ENCODE measurements at places on chromosomes 6 and 20.

DNA sequence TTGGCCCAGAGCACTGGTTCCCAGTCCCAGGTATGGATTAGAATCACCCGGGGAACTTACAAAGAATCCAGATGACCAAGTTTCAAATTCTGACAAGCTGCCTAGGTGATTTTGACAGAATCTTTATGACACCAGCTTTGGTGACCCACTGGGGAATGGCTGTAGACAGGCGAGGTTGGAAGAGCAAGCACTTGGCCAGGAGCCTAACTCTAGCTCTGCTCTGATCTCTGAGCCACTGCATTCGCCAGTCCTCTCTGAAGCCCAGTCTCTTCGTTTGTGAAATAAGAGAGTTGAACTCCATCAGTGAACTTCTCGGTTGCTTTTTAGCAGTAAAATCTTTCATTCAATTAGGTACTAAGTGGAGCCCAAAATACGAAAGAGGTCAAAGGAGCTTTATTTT is 161.2 kb downstream of the VEGFA start:
- no peaks in the 10 kb centered on the region for H3K27me3 ChIP-seq
- no peak for DNase-seq
- no peak overlapping the region for H3K4me3 ChIP-seq
- H3K4me1 ChIP-seq = peaks cover 22% of the 10 kb centered on the region
- H3K36me3 ChIP-seq = no peaks in the 10 kb centered on the region
- H3K27ac ChIP-seq = no peak overlapping the region

DNA sequence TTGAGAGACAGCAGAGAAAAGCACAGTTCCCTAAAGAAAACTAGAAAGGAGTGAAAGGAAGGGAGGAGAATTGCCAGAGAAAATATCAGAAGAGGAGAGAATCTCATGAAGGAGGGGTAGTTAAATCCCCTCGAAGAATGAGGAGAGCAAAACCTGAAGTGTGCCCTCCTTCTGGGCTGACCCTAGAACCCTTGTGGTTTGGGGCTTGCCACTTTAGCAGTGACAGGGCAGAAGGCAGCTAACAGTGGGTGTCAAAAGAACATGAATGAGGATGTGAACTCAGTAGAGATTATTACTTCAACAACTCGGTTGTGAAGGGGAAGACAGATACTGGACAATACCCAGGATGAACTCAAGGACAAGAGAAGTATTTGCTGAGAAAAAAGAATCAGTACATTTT is 73.6 kb downstream of the RALGAPA2 start:
- peaks cover 39% of the 10 kb centered on the region for H3K36me3 ChIP-seq
- H3K27me3 ChIP-seq = no peaks in the 10 kb centered on the region
- H3K4me3 ChIP-seq = no peak overlapping the region

GRCh38 chr6:151113641-151114040 is 126.1 kb upstream of the AKAP12 start:
- peaks cover 5% of the 10 kb centered on the region for H3K4me1 ChIP-seq
- peaks cover 4% of the 10 kb centered on the region for H3K27me3 ChIP-seq
- H3K36me3 ChIP-seq = no peaks in the 10 kb centered on the region
- H3K27ac ChIP-seq = no peak overlapping the region

DNA sequence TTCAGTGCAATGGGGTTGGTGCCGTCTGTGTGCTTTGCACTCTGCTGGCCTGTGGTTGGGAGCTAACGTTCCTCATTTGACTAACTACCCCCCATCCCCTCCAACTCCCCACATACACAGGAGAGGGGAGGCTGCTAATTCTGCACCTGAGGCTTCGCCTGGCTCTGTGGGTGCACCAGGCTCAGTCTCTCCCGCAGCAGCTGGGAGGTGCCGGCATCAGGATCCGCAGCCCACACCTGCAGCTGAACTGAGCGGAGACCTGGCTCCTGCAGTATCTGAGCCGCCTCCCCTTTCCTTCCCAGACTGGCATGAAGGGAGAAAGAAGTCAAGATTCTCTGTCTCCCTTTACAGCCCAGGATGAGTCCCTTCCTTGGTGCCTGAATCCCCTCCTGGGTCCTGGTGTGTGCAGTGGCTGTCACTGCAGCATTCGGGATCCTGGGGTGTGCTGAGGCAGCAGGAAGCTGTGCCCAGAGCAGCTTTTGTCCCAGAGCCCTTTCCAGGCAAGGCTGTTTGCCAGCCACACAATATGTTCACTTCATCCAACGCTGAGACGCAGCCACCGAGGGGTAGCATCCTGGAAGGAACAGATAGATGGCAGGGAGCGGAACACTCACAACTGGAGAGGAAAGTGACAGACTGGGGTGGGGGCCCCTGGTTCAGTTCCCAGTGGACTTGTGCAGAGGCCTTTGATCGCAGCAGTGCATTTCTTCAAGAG is 70.2 kb downstream of the CDH4 start:
- no peaks in the 10 kb centered on the region for H3K36me3 ChIP-seq
- H3K4me3 ChIP-seq = no peak overlapping the region
- no peak for DNase-seq
- no peak overlapping the region for H3K27ac ChIP-seq
- H3K27me3 ChIP-seq = no peaks in the 10 kb centered on the region
- H3K4me1 ChIP-seq = no peaks in the 10 kb centered on the region

- no peak overlapping the region for H3K27ac ChIP-seq
- no peaks in the 10 kb centered on the region for H3K27me3 ChIP-seq
- DNase-seq = no peak
Observed at GRCh38 chr6:165091121-165091785, 218.2 kb downstream of the C6orf118 start.

- no peaks in the 10 kb centered on the region for H3K36me3 ChIP-seq
- H3K27me3 ChIP-seq = peaks cover 2% of the 10 kb centered on the region
- H3K4me1 ChIP-seq = peaks cover 1% of the 10 kb centered on the region
- DNase-seq = no peak
- no peak overlapping the region for H3K4me3 ChIP-seq
Observed at GRCh38 chr20:54340667-54341081, 132.8 kb downstream of the PFDN4 start.

- H3K36me3 ChIP-seq = peaks cover 16% of the 10 kb centered on the region
- H3K27me3 ChIP-seq = no peaks in the 10 kb centered on the region
- peak overlapping the region; percentile 75 for H3K4me3 ChIP-seq
- H3K4me1 ChIP-seq = peaks cover 29% of the 10 kb centered on the region
- DNase-seq = no peak
Observed at GRCh38 chr6:22954749-22955385, 385.5 kb downstream of the HDGFL1 start.

- H3K4me1 ChIP-seq = peaks cover 20% of the 10 kb centered on the region
- H3K27me3 ChIP-seq = no peaks in the 10 kb centered on the region
- no peak overlapping the region for H3K4me3 ChIP-seq
- H3K36me3 ChIP-seq = peaks cover 62% of the 10 kb centered on the region
Observed at GRCh38 chr20:41482647-41483552, 116.3 kb upstream of the EMILIN3 start.

- no peak for DNase-seq
- no peak overlapping the region for H3K4me3 ChIP-seq
- H3K36me3 ChIP-seq = no peaks in the 10 kb centered on the region
- no peak overlapping the region for H3K27ac ChIP-seq
- H3K4me1 ChIP-seq = no peaks in the 10 kb centered on the region
- H3K27me3 ChIP-seq = peaks cover 19% of the 10 kb centered on the region
Observed at GRCh38 chr6:131756039-131756438, 45.2 kb upstream of the CTAGE9 start.

- peaks cover 45% of the 10 kb centered on the region for H3K4me1 ChIP-seq
- H3K36me3 ChIP-seq = peaks cover 29% of the 10 kb centered on the region
- DNase-seq = no peak
- H3K27me3 ChIP-seq = no peaks in the 10 kb centered on the region
- H3K27ac ChIP-seq = no peak overlapping the region
- no peak overlapping the region for H3K4me3 ChIP-seq
Observed at GRCh38 chr6:36925809-36926208, 28.7 kb upstream of the PI16 start.

DNA sequence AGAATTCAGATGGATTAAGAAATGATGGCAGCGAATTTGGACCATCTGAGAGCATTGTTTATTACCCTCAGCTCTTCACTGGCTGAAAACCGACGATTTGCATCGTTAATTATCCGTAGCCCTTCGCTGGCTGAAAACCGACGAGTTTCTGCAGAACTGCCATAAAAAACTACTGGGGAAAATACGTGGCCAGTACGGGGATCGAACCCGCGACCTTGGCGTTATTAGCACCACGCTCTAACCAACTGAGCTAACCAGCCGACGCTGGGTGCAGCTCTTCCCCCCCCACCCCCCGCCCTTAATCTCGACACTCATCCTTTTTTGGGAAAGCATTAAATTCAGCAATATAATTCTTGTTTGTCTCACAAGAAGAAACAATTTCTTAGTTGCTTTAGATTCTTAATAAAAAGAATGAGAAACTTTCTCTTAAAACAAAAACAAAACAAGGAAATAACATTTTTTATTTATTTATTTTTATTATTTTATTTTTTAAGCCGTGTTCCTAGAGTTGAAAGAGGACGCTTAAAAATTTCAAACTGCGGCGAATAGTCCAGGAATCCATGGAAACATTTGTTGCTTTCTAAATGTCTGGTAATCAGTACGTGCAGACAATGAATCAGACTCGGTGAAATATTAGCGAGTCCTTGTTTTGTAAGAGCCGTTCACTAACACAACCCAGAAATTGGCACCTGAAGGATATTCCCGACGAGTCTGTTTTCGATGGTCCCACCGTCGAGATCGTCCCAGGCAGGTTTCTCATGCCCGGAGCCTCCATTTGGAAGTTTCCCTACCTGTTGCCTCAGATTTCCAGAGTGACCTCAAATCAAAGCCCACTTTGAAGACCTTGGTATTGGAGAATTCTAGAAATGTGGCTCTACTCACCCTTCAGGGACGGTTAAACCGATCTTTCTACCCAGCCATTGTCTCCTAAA is 27.8 kb downstream of the PRSS16 start:
- H3K27me3 ChIP-seq = peaks cover 54% of the 10 kb centered on the region
- DNase-seq = no peak
- H3K4me1 ChIP-seq = peaks cover 5% of the 10 kb centered on the region
- no peak overlapping the region for H3K27ac ChIP-seq
- H3K36me3 ChIP-seq = peaks cover 2% of the 10 kb centered on the region
- H3K4me3 ChIP-seq = no peak overlapping the region

GRCh38 chr6:69179681-69180080 is 544.6 kb downstream of the ADGRB3 start:
- no peaks in the 10 kb centered on the region for H3K27me3 ChIP-seq
- no peak overlapping the region for H3K27ac ChIP-seq
- H3K4me1 ChIP-seq = no peaks in the 10 kb centered on the region
- DNase-seq = no peak
- H3K4me3 ChIP-seq = no peak overlapping the region

- H3K27ac ChIP-seq = no peak overlapping the region
- no peaks in the 10 kb centered on the region for H3K27me3 ChIP-seq
- DNase-seq = no peak
- no peak overlapping the region for H3K4me3 ChIP-seq
- peaks cover 23% of the 10 kb centered on the region for H3K4me1 ChIP-seq
- H3K36me3 ChIP-seq = peaks cover 27% of the 10 kb centered on the region
Observed at GRCh38 chr6:70694371-70694770, 26.7 kb downstream of the SMAP1 start.

DNA sequence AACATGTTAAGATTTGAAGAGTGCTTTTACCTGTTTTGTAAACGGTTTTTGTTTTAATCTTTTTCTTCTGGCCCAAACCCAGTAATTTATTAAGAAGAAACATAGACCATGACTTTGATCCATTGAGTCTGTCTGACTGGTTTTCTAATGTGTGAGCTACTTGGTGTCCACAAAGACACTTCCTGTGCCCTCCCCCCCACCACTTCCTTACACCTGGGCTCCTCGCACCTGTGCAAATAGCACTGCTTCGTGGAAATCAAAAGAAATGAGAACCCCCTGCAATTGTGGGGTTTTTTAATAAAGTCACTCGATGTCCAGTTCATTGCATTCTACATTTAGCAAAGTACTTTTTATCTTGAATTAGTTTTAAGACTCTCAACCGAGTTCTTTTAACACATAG is 65.5 kb downstream of the SMOC2 start:
- H3K4me1 ChIP-seq = no peaks in the 10 kb centered on the region
- H3K27me3 ChIP-seq = peaks cover 4% of the 10 kb centered on the region
- H3K4me3 ChIP-seq = no peak overlapping the region
- H3K36me3 ChIP-seq = no peaks in the 10 kb centered on the region
- no peak overlapping the region for H3K27ac ChIP-seq

- DNase-seq = no peak
- H3K4me3 ChIP-seq = no peak overlapping the region
- H3K4me1 ChIP-seq = no peaks in the 10 kb centered on the region
- H3K27me3 ChIP-seq = peaks cover 9% of the 10 kb centered on the region
- H3K27ac ChIP-seq = no peak overlapping the region
Observed at GRCh38 chr6:110448846-110449540, 27.4 kb downstream of the SLC22A16 start.

DNA sequence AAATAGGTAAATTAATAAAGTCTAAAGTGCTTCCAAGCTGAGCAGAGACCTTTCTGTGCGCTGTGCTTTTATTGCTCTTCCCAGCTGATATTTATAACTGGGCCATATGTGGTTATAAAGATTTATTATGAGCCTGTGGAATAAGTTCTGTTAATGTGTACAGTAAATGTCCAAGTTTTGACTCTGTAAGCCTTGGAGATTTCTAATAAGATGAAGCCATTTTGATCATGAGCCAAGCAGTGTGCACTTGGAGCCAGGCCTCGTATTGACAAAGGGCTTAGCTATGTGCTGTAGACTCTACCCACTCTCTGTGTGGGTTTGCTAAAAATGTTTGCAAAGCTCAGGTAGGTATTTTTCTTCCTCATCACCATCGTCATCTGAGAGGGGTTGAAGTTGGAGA is 361.1 kb downstream of the FOXA2 start:
- H3K27me3 ChIP-seq = no peaks in the 10 kb centered on the region
- DNase-seq = no peak
- H3K4me1 ChIP-seq = no peaks in the 10 kb centered on the region
- H3K27ac ChIP-seq = no peak overlapping the region
- no peak overlapping the region for H3K4me3 ChIP-seq
- H3K36me3 ChIP-seq = no peaks in the 10 kb centered on the region

DNA sequence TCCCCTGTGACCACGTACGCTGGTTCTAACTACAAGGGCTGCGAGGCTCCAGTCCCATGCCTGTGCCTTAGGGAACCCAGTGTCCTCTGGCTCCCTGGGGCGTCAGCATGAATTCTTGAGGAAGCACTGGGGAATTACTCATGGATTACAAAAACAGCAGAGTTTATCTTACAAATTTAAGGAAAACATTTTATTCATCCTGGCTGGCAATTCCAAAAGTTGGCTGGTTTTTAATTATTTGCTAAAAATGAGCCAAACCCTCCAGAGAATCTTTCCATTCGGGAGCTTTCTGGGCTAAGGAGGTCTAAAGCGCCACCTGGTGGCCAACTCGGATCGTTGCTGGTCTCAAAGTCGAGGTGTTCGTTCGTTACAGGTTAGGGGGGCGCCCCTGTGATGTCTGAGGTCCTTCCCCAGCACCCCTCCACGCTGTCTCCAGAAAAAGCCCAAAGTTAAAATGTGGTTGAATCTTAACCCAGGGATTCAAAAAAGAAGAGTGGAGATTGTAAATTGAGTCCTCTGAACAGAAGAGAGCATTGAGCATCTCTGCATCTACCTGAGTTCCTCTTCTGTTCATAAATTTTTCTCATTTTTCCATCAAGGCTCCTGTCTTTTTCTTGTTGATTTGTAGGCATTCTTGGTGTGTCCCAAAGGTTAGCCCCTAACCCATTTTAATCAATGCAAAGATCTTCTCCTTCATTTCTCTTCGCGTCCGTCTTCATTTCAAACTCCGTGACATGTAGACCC is 99.4 kb downstream of the BFSP1 start:
- no peak overlapping the region for H3K4me3 ChIP-seq
- H3K27ac ChIP-seq = no peak overlapping the region
- no peaks in the 10 kb centered on the region for H3K36me3 ChIP-seq
- H3K27me3 ChIP-seq = peaks cover 11% of the 10 kb centered on the region
